Heart right ventricle (tissue), 16 donors: ENCODE measurements at places on chromosomes 12 and 14. TPM values are rescaled to one million over a fixed set of nuclear protein-coding genes. Genes with fewer than 3 reads are reported as not detected.

RDH12 gene
- total RNA-seq, result not detected

KRT75 gene
- not detected for total RNA-seq

ARMH4 gene
- 7.7 TPM for total RNA-seq

KRT79 gene
- total RNA-seq, result not detected

- DNase-seq, result peak; percentile 21
These were observed 9.8 kb upstream of the KDM2B start for GRCh38 chr12:121590476-121591143.

- peak; percentile 81 for DNase-seq
These were observed 3.5 kb downstream of the PTPN21 start for GRCh38 chr14:88551094-88551870.

DNA sequence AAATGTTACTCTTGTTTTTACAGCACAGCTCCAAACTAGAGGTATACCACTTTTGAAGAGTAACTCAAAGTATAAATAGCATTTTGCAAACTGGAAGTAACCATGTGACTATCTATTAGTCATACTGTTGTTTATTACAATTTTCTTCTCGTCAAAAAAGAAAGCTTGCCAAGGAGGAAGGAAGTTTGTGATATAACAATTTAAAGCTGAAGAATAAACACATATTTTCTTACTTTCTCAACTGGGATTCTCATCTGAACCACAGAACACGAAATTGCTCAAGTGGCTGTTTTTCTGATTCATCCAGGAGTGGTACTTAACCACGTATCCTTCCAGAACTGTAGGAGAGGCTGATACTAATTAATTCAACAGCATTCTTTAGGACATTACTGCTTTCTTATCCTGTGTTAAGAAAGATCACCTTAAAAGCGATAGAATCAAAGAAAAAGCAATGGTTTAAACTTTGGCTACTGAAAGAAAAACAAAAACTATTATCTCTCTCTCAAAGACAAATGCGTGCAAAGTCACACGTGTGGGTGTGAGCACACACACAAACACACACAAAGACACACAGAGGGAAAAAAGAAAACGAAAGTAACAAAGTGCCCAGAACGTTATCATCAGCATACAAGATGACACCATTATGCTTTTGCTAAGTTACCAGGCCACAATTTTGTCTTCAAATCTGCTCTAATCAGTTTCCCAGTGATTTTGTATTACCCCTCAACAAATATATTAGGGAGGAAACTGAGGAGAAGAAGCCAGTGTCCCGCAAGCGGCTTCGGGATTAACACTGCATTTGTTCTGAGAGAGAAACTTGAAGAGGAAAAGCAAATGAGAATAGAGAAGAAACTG, at the start of gene CLEC2B:
CLEC2B (minus strand) TSS at position 48 of the 855 bp plus-strand sequence.
- DNase-seq, result no peak

- DNase-seq, result no peak
These were observed 68.3 kb downstream of the DYRK2 start for GRCh38 chr12:67716817-67717216.

DNA sequence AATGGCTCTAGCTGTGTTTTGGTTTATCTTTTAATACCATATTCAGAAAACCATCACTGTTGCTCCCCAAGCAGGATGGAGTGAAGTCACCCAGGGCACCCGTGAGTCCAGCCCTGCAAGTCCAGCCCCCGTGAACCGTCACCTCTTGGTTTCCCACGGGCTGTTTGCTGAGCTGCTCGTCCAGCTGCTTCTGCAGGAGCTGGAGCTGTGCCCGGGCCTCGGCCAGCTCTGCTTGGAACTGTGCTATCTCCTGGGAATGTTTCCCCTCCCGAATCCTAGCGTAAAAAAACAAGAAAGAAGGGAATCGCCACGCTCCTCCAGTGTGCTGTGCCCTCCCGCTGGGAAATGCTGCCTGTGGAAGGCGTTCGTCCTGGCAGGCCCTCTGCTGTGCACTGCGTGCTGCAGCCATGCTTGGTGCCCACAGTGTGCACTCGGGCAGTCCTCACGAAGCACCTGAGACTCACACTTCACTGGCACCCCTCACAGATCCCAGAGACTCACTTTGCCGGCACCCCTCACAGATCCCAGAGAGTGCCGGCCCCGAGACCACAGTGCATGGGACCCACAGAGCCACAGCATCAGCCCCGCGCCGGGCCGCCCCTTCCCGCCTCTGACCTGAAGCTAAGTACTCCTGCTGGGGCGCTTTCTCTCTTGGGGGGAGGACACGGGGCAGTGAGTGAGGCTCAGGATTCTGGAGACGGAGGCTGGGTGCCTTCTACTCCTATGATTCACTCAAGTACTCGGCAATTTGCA, 15.4 kb upstream of the ANKLE2 start:
- DNase-seq, result peak; percentile 82

GRCh38 chr12:39235990-39236767, 206.7 kb downstream of the KIF21A start:
- DNase-seq, result no peak

GRCh38 chr12:3337944-3338343, 153.1 kb upstream of the PRMT8 start:
- no peak for DNase-seq

DNA sequence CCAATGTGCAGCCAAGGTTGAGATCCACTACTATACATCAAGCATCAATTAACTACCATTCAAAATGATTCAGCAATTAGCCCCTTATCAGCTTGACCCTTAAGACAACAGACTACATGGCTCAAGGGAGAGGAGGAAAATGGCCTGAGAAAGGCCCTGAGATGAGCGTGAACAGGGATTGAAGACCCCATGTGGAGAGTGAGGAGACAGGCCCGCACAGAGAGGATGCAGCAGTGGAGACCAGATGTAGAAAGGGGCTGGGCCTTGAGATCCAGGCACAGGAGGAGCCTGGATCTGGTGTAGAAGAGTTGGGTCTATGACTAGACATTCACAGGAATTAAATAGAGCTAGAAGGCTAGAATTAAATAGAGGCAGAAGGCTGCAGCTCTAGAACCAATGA, 229.1 kb downstream of the MON2 start:
- no peak for DNase-seq

DNA sequence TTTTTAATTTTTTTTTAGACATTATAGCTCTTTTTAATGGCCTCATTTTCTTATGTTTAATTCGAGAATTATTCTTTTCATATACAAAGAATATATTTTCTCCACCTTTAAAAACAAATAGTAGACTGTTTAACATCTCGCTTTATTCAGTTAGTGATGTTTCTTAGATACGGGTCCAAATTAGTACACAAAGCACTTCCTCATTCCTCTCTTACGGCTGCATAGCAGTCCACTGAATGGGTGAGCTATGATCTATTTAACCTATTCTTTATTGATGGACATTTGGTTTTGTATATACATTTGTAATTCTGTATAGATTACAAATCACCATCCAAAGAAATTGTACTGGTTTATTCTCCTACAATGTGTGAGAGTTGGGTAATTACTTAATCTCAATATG, 8.3 kb upstream of the GPR162 start:
- no peak for DNase-seq
